ENCODE measurements at places on chromosomes 2 and 18.

DNA sequence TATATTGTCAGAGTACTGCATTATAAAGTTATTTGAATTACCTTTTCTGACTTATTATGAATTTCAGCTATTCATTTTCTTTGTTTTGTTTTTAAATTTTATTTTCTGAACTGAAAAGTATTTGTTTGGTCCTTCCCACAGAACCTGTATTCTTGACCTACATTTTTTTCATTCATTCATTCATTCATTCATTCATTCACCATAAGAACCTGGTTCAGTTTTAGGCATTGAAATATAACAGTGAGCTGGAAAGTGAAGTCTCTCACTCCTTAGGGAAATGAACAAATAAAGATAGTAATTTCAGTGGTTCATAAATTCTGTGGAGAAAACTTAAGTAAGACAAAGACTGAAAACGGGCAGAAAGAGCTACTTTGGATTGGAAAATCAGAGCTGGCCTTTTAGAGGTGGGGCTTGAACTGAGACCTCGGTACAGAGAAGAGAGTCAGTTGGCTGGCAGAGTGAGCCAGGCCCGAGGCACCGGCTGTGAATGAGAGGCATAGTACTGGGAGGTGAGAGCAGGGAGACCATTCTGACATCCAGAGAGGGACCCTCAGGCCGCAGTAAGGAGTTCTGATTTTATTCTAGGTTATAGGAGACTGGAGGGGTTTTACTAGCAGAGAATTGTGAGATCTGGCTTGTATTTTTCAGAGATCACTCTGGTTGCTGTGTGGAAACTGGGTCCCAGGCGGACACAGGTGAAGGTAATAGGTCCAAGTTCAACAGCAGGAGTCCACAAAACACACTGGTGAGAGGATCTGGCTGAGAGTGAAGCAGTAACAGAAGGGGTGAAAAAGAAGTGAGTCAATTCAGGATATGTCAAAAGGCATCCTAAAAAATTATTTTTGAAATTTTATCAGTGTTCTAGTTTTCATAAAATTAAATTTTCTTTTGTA, 75.8 kb upstream of the FN1 start:
- no peak for DNase-seq

DNA sequence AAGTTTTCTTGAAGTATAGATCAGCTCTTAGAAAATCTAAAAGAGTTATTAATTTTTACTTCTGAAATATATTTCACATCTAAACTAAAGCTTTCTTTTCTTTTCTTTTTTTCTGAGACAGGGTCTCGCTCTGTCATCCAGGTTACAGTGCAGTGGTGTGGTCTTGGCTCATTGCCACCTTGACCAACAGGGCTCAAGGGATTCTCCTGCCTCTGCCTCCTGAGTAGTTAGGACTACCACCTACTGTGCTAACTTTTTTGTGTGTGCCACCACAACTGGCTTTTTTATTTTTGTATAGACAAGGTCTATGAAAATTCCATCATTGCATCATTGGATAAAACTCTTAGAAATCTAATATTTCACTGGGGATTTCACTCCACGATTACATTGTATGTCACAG, 10.0 kb upstream of the ALPG start:
- DNase-seq, result no peak

DNA sequence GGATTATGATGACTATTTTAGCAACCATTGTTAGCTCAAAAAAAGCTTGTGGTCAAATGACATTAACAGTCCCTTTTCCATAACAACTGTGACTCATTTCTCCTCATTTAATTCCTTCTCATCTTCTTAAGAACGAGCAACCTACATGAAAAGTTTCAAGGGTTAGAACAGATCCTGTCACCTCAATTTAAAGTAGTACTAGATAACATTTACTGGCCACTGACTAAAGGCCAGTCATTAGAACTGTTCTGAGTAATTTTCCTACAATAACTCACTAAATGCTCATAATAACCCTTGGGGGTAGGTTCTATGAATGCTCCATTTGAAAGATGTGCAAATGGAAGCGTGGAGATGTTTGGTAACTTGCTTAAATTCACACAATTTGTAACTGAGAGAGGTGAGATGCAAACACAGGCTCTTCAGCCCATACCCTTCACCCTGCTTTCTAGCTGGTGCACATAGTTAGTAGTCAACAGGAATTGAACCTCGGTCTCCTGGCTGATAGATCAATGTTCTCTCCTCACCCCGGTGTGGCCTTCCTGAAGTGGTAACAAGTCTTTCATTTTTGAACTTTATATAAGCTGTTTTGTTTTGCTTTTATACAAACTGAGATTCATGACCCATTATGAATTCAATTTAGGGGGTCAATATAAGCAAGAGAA, 212.5 kb downstream of the SETBP1 start:
- DNase-seq, result no peak

- no peak for DNase-seq
Measured at GRCh38 chr2:53694096-53694771, 73.4 kb upstream of the CHAC2 start.

All from ELR (cell line).